Esophagus muscularis mucosa (tissue), 4 donors: ENCODE measurements at places on chromosomes 6 and 20. TPM values are rescaled to one million over a fixed set of nuclear protein-coding genes. Genes with fewer than 3 reads are reported as not detected.

Gene MUCL3
- total RNA-seq, result not detected

Gene COL20A1
- total RNA-seq, result not detected

Gene CST2
- total RNA-seq, result 0.45 TPM

Gene MTRF1L
- total RNA-seq, result 16.9 TPM

Gene PEX3
- 17.9 TPM for total RNA-seq

Gene ZNF335
- 19.0 TPM for total RNA-seq

Gene SYNE1
- 172 TPM for total RNA-seq

Gene APOM
- 1.8 TPM for total RNA-seq

Gene NT5E
- 10.4 TPM for total RNA-seq

Gene ETV7
- total RNA-seq, result not detected
